ENCODE measurements at places on chromosomes 3 and 15. TPM values are rescaled to one million over a fixed set of nuclear protein-coding genes. Genes with fewer than 3 reads are reported as not detected.

The ATRIP gene
- 13.8 TPM for total RNA-seq

The MAP4 gene
- total RNA-seq: 142 TPM

The KCTD6 gene
- total RNA-seq: 19.6 TPM

GRCh38 chr3:194342861-194343560 lies 8.1 kb downstream of the CPN2 start:
- no peak for DNase-seq
- no peaks in the 10 kb centered on the region for H3K4me1 ChIP-seq
- no peaks in the 10 kb centered on the region for H3K27me3 ChIP-seq
- no peak overlapping the region for H3K27ac ChIP-seq
- H3K4me3 ChIP-seq: no peak overlapping the region

GRCh38 chr3:62531981-62532380 lies 158.6 kb upstream of the FEZF2 start:
- no peak overlapping the region for H3K4me3 ChIP-seq
- DNase-seq: no peak
- no peaks in the 10 kb centered on the region for H3K4me1 ChIP-seq
- H3K36me3 ChIP-seq: no peaks in the 10 kb centered on the region

- no peak overlapping the region for H3K4me3 ChIP-seq
- no peak for DNase-seq
- no peaks in the 10 kb centered on the region for H3K36me3 ChIP-seq
- H3K27me3 ChIP-seq: no peaks in the 10 kb centered on the region
- H3K27ac ChIP-seq: no peak overlapping the region
- no peaks in the 10 kb centered on the region for H3K4me1 ChIP-seq
Measured at GRCh38 chr3:151425627-151426340, 35.1 kb downstream of the IGSF10 start.

DNA sequence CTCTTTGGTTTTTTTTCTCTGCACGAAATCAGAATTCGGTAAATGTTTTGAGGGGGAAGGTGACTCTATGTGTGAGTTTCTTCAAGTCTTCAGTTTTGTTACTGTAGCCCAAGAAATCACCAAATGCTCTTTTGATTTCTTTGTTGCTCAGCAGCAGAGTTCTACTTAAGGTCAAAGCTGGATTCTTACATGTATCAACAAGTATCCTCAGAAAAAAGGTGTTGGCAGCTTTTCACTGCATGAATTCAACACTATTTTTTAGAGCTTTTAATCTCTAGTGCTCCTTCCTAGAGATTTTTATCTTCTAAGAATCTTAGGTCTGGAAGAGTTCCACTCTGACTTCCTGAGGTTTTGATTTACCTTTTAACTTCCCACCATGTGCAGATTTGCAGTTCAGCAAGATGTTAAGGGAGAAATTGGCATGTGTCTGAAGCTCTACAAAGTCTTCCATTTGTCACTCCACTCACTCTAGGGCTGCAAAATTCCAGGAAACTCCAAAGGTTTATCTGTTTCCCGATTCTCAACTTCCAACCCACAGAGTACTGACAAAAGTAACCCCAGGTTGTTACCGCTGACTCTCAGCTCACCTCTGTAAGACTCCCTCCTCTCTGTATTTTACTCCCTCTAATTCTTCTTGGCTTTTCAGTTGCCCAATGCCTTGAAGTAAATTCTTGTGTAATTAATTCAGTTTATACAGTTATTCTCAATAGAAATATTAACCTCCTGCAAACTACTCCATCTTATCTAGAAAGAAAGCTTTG lies 13.3 kb upstream of the CD200 start:
- no peak overlapping the region for H3K27ac ChIP-seq
- H3K36me3 ChIP-seq: no peaks in the 10 kb centered on the region
- H3K4me3 ChIP-seq: no peak overlapping the region
- no peaks in the 10 kb centered on the region for H3K27me3 ChIP-seq

DNA sequence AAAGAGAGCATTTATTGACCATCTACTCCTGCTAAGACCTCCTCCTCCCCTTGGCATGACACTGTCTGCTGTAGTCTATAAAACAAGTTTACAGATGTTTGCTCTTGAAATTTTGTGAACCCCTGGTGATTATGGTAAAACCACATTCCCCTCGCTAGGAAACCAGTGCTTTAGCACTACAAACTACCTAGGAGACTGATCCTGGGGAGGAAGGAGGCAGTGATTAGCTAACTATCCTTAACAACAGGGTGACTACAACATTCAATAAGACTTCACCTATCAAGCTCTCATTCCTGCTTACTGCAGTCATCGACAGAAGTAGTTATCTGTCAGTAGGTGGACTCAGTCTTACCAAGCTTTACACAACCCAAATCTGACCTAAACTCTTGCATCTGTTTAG lies 371.3 kb downstream of the TUSC7 start:
- H3K27ac ChIP-seq: no peak overlapping the region
- no peaks in the 10 kb centered on the region for H3K27me3 ChIP-seq
- H3K36me3 ChIP-seq: no peaks in the 10 kb centered on the region
- H3K4me1 ChIP-seq: peaks cover 8% of the 10 kb centered on the region
- H3K4me3 ChIP-seq: no peak overlapping the region

GRCh38 chr3:191414286-191414685 lies 46.7 kb upstream of the PYDC2 start:
- no peaks in the 10 kb centered on the region for H3K4me1 ChIP-seq
- no peaks in the 10 kb centered on the region for H3K36me3 ChIP-seq
- no peak overlapping the region for H3K27ac ChIP-seq

DNA sequence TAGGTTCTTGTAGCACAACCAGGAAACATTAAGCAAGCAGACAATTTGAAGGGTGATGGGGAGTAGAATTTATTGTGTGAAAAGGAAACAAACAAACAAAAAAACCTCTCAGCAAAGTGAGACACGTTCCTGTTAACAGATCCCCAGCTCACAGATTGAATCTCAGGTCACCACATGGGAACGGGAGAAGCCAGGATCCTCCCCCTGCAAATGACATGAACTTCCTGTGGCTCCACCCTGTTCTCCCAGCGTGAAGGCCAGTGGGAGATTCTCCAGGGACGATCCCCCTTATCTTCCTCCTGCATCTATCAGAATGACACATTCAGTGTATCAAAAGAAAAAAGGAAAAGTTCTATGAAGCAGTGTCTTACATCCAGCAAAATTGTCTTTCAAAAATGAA lies 1488.1 kb downstream of the OTOL1 start:
- H3K4me3 ChIP-seq: no peak overlapping the region
- no peak for DNase-seq
- H3K36me3 ChIP-seq: no peaks in the 10 kb centered on the region
- H3K27me3 ChIP-seq: no peaks in the 10 kb centered on the region
- H3K4me1 ChIP-seq: no peaks in the 10 kb centered on the region
- H3K27ac ChIP-seq: no peak overlapping the region

GRCh38 chr15:48112242-48112641 lies 8.5 kb upstream of the SLC24A5 start:
- DNase-seq: no peak
- no peak overlapping the region for H3K4me3 ChIP-seq
- H3K4me1 ChIP-seq: no peaks in the 10 kb centered on the region
- H3K27me3 ChIP-seq: no peaks in the 10 kb centered on the region
- no peaks in the 10 kb centered on the region for H3K36me3 ChIP-seq
- H3K27ac ChIP-seq: no peak overlapping the region

- no peaks in the 10 kb centered on the region for H3K27me3 ChIP-seq
- peaks cover 20% of the 10 kb centered on the region for H3K4me1 ChIP-seq
- H3K4me3 ChIP-seq: no peak overlapping the region
- H3K36me3 ChIP-seq: no peaks in the 10 kb centered on the region
- no peak overlapping the region for H3K27ac ChIP-seq
Measured at GRCh38 chr15:51111061-51111460, 16.4 kb upstream of the TNFAIP8L3 start.

GRCh38 chr3:10015461-10015904 lies 10.8 kb upstream of the FANCD2 start:
- H3K36me3 ChIP-seq: peaks cover 9% of the 10 kb centered on the region
- H3K4me3 ChIP-seq: no peak overlapping the region
- H3K4me1 ChIP-seq: peaks cover 29% of the 10 kb centered on the region
- H3K27me3 ChIP-seq: no peaks in the 10 kb centered on the region
- peak; percentile 96 for DNase-seq

All from vagina (tissue), 2 donors.